Spleen (tissue), 13 donors: ENCODE measurements at places on chromosomes 7 and 10.

- no peak for DNase-seq
These were observed 35.5 kb upstream of the CABCOCO1 start for GRCh38 chr10:61627266-61627665.

GRCh38 chr7:76129836-76130235 lies 71.9 kb upstream of the SRRM3 start:
- no peak for DNase-seq

GRCh38 chr10:84715911-84716310 lies 387.5 kb downstream of the CCSER2 start:
- DNase-seq, result no peak

- no peak for DNase-seq
These were observed 411.3 kb upstream of the SEMA3C start for GRCh38 chr7:81330108-81330507.

- no peak for DNase-seq
These were observed 299.6 kb downstream of the INHBA start for GRCh38 chr7:41403291-41403690.

- DNase-seq, result peak; percentile 67
These were observed 247.4 kb downstream of the ELFN1 start for GRCh38 chr7:1917221-1918062.
